ENCODE measurements at places on chromosomes 1 and 21. TPM values are rescaled to one million over a fixed set of nuclear protein-coding genes. Genes with fewer than 3 reads are reported as not detected.
A peak's percentile ranks its signal among the peaks of the same experiment; 100 is the strongest.

COL16A1 gene
- 323 TPM for total RNA-seq

SNX7 gene
- 27.8 TPM for total RNA-seq

NCMAP gene
- total RNA-seq: not detected

CAPZA1 gene
- total RNA-seq: 144 TPM

LCE1D gene
- not detected for total RNA-seq

PADI2 gene
- 2.3 TPM for total RNA-seq

DNA sequence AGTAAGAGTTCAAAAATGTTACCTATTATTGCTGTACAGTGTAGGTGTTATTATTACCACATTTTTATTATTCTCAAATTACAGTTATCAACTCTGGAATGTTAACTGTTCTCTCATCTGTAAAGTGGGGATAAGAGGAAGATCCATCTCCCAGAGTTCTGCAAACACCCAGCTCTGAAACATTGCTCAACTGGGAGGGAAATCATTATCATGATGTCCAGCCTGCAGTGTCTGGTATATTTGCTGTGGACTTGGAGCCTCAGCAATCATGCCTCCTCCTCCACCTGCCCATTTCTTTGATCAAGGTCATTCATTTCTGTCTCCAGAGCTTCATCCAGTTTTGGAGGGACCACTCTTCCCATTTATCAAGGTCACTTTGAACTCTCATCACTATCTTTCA is 39.4 kb downstream of the C8A start:
- H3K27ac ChIP-seq: no peak overlapping the region
- no peak for DNase-seq
- H3K4me1 ChIP-seq: no peaks in the 10 kb centered on the region

DNA sequence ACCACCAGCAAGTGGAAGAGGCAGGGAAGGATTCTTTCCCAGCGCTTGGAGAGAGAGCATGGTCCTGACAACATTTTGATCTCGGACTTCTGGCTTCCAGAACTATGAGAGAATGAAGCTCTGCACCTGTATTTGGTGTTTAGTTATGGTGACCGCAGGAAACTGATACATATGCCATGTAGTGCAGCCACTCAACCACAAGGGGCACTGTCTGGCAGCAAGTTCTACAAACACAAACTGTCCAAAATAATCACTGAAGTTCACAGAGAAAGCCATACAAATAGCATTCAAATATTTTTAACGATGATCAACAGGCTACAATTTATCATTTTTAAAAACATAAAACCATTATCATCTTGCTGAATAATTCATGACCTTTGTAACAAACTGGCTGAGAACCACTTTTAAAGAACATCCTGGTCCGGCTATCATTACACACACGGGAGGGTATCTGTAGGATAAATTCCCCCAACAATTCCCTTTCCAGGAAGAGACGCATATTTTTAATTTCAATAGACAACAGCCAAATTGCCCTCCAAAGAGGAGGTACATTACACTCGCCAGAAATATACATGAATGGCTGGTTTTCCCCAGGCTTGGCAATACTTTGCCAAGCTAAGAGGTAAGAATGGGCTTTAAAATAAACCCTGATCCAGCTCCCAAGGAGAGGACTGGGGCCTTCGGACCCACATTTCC is 9.2 kb upstream of the CBR3 start:
- DNase-seq: no peak
- no peak overlapping the region for H3K27ac ChIP-seq
- no peaks in the 10 kb centered on the region for H3K36me3 ChIP-seq
- H3K4me3 ChIP-seq: no peak overlapping the region
- no peaks in the 10 kb centered on the region for H3K27me3 ChIP-seq

DNA sequence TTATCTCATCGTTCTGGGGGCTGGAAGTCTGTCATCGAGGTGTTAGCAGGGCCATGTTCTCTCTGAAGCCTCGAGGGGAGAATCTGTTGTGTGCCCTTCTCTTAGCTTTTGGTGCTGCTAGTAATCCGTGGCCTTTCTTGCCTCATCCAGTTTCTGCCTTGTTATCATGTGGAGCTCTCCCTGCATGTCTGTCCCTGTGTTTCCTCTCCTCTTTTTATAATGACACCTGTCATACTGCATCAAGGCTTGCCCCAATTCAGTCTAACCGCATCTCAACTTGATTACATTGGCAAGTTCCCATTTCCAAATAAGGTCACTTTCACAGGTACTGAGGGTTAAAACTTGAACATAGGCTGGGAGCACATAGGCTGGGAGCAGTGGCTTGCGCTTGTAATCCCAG is 82.6 kb upstream of the CNIH3 start:
- no peak for DNase-seq
- no peak overlapping the region for H3K4me3 ChIP-seq
- H3K4me1 ChIP-seq: no peaks in the 10 kb centered on the region
- no peaks in the 10 kb centered on the region for H3K36me3 ChIP-seq

GRCh38 chr1:169836198-169836597 is 41.5 kb upstream of the METTL18 start:
- H3K27ac ChIP-seq: no peak overlapping the region
- no peaks in the 10 kb centered on the region for H3K4me1 ChIP-seq
- no peaks in the 10 kb centered on the region for H3K27me3 ChIP-seq
- H3K4me3 ChIP-seq: no peak overlapping the region

- peaks cover 25% of the 10 kb centered on the region for H3K4me1 ChIP-seq
- peak; percentile 70 for DNase-seq
- peak within 1 kb of the TSS; percentile 77 for H3K4me3 ChIP-seq
- no peaks in the 10 kb centered on the region for H3K36me3 ChIP-seq
Measured at GRCh38 chr1:27392096-27392777, at the start of gene GPR3. Gene GPR3 (plus strand): TSS chr1:27392622. CDS start chr1:27393799, 1,177 bp downstream.

- no peak for DNase-seq
- no peaks in the 10 kb centered on the region for H3K36me3 ChIP-seq
- H3K4me1 ChIP-seq: peaks cover 11% of the 10 kb centered on the region
- no peak overlapping the region for H3K4me3 ChIP-seq
- no peaks in the 10 kb centered on the region for H3K27me3 ChIP-seq
- H3K27ac ChIP-seq: no peak overlapping the region
Measured at GRCh38 chr1:65259816-65260215, 49.5 kb upstream of the DNAJC6 start.
